PC-3 (cell line): ENCODE measurements at places on chromosomes 2 and 18.

- no peak for DNase-seq
Measured at GRCh38 chr18:6330786-6331185, 83.9 kb downstream of the L3MBTL4 start.

DNA sequence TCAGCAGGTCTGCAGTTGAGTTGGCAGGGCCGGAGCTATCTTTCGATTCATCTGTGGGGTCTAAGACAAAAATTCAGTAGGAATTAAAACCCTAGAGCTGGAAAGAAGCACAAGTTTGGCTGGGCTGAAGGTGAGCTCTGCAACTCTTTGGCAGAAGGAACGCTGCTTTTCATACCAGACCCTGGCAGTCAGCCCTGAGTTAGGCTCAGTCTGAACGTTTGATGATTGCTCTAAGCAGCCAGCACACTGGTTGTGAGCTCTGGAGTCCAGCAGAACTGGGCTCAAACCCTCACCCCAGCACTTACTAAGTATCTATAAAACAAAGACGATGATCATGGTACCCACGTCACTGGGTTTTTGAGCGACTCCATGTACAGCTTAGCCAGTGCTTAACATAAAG, 192.5 kb downstream of the TNS1 start:
- no peak for DNase-seq

DNA sequence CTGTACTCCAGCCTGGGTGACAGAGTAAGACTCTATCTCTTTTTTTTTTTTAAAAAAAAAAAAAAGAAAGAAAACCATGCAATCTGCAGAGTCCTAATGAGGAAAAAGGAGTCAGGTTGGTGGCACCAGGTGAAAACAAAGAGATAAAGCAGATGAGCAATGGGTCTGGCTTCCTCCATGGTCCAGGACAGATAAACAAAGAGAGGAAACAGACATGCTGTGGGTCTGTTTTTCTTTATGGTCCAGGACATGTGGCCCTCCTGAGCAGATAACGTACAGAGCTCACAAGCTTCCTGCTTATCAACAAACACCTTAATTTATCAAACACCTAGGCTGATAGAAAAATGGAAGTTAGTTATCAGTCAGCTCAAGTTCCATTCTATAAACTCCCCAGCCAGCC, 24.4 kb upstream of the TUBB6 start:
- DNase-seq: no peak

GRCh38 chr2:12988279-12988678, 271.5 kb downstream of the TRIB2 start:
- DNase-seq: no peak

DNA sequence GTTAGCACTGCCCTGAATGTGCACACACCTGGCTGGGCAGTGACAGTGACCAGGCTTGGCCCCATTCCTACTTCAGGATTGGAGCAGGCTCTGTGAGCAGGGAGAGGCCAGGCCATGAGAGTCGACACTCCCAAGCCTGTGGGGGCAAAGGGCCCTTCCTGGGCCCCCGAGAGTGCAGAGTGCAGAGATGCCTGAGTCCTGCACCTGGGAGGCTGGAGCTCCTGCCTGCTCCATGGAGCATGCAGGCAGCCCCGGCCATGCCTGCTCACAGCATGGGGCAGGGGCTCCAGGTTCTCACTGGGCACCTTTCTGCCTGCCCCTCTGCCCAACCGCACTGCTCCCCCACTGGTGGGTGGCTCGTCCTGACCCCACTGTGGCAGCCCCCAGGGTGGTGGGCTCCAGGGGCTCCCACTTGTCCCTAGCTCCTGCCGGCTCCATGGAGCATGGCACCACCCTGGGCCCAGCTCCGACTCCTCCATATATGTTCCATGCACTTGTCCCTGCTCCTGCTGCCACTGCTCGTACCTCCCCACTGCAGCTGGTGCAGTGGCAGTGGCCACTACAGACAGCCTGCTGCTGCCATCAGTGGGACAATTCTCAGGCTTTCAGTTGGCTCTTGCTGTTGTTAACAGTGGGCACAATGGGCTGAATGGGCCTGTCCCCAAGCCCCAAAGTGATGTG, 282.0 kb downstream of the RPRM start:
- no peak for DNase-seq

DNA sequence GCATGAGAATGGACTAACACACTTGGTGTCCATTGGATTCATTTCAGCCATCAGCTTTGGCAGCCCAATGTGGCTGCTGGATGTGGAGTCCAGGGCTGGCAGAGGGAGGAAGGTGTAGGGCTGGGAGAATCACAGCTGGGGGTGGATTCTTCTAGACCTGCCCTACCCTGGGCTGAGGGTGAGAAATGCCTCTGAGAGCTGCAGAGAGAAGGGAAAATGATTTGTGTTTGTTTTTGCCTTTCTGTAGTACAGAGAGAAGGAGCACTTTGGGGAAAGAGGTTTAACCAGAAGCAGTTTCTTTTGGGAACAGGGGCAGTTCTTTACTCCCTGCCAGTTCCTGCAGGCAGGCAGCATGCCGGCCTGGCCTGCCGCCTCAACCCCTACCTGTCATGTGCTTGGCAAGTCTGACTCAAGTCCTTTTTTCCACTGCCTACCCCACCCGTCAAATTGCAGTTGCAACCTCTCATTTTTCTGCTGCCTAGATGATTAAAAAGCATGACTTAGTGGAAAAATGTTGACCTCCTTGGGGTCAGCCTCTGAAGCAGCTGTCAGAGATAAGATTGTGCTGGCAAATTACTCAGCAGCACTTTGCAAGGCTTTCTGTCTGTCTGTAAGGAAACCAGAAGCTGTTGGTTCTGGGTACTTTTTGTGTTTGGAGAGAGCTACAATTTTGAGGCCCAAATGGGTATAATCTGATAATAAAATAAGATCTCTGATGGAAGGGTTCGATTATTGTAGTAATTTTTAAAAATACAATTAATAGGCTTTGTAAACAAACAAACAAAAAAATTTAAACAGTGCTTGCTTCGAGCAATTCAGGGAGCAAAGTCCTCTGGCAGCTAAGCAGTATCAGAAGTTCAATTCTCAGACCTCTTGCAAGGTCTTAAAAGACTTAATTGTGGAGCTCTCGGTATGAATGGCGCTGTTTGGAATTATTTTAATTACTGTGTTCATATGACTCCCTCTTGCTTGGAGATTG, 21.7 kb downstream of the LBH start:
- peak; percentile 25 for DNase-seq

DNA sequence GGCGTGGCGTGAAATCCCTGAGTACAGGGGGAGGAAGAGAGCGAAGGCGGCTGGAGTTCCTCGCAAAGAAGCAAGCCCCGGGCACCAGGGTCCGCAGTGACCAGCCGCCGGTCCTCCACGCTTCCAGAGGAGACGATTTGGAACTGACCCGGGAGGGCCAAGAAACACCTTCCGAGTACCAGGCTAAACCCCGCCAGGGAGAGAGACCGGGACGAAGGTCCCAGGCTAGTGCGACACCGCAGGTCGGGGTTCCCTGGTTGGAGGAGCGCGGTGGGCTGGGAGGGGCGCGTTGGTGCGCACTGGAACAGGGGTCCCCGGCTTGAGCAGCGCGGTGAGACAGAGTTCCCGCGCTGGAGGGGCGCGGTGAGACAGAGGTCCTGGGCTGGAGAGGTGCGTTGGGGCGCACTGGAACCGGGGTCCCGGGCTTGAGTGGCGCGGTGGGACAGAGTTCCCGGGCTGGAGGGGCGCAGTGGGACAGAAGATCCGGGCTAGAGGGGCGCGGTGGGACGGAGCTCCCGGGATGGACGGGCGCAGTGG, 901 bp downstream of the WDFY1 start:
- DNase-seq: peak; percentile 44

DNA sequence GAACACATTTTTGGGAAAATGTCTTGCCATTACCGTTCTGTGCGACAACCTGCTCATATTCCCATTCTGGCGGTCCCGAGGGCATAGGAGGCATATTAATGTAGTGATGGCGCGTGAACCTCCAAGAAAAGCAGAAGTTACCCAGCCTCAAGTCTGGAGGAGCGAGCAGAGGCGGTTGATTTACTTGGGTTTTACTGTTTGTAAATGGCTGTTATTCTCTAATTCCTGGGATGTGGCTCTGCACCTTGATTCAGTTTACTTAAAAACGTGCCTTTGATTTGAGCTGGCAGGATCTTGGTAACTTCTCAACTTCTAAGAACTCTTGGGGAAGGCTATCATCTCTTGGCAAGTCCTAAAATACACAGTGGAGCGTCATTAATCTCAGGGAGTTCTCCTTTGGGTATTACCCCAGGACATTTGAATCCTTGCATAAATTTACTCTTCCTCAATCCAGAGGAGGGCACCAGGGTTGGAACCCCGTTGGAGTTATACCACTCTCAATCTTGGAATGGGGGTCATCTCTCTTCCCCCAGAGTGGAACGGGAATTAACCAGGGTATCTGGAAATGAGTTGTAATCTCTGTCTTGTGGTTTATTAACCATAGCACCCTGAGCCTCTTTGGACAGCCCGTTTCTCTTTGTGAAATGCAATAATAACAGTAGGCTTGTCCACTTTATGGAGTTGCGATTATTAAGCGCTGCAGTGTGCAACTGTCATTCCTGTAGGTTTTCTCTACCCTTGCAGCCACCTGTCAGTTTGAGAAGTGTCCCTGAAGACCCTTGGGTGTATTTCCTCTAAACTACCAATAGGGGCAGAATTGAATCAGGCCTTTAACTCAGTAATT, 2.1 kb downstream of the HK2 start:
- peak; percentile 80 for DNase-seq

DNA sequence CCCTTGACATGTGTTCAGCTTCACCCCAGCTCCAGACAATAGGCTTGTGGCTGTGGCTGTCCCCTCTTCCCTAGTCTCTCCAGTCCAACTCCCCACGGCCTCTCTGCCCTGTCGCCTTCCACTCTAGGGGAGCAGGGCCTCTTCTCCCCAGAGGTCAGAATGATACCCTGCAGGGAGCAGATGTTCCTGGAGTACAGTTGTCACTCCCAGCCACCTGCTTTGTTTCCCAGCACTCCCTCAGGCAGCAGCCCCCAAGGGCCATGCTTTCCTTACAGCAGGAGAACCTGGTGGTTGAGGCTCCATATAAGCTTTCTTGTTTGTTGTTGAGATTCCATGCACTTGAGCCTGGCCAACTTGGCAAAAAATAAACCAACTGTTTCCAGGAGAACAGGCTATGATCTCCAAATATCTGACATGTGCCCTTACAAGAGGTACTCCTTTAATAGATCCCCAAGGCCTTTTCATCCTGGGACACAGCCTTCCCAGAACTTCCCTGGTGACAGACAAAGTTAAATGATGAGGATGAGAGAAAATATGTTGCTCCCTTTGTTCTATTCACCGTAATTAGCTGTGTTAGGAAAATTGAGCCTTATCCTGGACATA, 45.1 kb downstream of the DPYSL5 start:
- no peak for DNase-seq

DNA sequence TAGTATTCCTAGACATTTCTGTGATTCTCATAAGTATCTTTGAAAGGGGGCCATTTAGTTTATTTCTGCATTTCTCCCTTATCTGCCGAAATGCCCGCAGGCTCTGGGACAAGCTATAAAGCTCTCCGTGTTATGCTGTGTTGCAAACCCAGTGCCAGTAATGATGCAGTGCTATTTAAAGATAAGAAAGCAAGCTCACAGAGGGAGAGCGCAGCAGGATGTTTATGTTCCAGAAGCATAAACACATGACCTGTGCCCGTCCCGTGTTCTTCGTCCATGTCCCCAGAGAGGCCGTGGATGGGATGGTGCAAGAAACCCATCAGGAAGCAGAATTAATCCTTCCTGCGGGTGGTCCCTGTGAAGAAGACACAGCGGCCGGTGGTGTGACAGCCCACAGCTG, 99.4 kb downstream of the NEDD4L start:
- DNase-seq: no peak

GRCh38 chr18:55220523-55220922, 261.3 kb upstream of the CCDC68 start:
- DNase-seq: no peak

- no peak for DNase-seq
Measured at GRCh38 chr2:112152476-112153178, 14.4 kb downstream of the FBLN7 start.

GRCh38 chr2:171084128-171084527, 76.6 kb downstream of the TLK1 start:
- no peak for DNase-seq

DNA sequence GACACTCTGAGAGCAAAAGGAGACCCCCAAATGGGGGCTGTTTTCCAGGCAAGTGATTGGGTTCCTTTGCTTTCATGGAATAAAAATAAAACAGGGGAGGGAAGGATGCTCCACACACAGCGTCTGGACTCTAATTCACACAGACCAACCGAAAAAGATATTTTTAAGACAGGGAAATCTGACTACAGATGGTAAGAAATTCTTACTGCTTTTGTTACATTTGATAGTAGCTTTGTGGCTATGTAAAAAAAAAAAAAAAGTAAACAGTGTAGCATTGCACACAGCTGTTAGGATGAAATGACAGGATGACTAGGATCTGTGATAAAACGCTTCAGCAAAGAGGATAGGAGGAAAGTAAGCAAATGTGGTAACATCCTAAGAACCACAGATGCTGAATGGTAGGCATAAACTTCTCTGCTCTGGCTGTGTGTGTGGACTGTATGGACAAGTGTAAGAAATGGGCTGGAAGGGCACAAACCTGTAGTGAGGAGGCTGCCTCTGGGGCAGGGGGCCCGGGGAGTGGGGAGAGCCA, 207.6 kb downstream of the ANAPC1 start:
- DNase-seq: no peak
